ENCODE measurements at places on chromosomes 5 and 9.

- no peak for DNase-seq
Measured at GRCh38 chr5:13648822-13649221, 295.7 kb downstream of the DNAH5 start.

- DNase-seq: no peak
Measured at GRCh38 chr5:177444106-177445051, 2.2 kb upstream of the PRR7 start.

GRCh38 chr5:133048993-133049725, 2.7 kb upstream of the HSPA4 start:
- DNase-seq: no peak

- DNase-seq: no peak
Measured at GRCh38 chr9:5971740-5972139, 43.7 kb downstream of the RANBP6 start.

- DNase-seq: no peak
Measured at GRCh38 chr9:113026200-113026599, 14.2 kb upstream of the ZNF883 start.

All from anterior cingulate cortex (tissue), 58 donors.